ENCODE measurements at places on chromosomes 11 and 22. TPM values are rescaled to one million over a fixed set of nuclear protein-coding genes. Genes with fewer than 3 reads are reported as not detected.

FAM180B gene
- 1.0 TPM for total RNA-seq

MS4A6A gene
- total RNA-seq, result 43.0 TPM

GRIK4 gene
- total RNA-seq, result 0.98 TPM

CATSPER1 gene
- total RNA-seq, result not detected

POLA2 gene
- 9.9 TPM for total RNA-seq

TECTA gene
- 6.4 TPM for total RNA-seq

NXPE2 gene
- not detected for total RNA-seq

PGA5 gene
- not detected for total RNA-seq

RAC2 gene
- 4.6 TPM for total RNA-seq

OR8D1 gene
- total RNA-seq, result not detected

HPX gene
- not detected for total RNA-seq

PRAME gene
- total RNA-seq, result 0.67 TPM

SERPIND1 gene
- total RNA-seq, result not detected

PAAF1 gene
- 17.5 TPM for total RNA-seq

SCN2B gene
- 0.13 TPM for total RNA-seq

OR5P2 gene
- not detected for total RNA-seq

PICALM gene
- 320 TPM for total RNA-seq

PYGM gene
- total RNA-seq, result 14.8 TPM

NPAS4 gene
- total RNA-seq, result not detected

PSMD13 gene
- 64.7 TPM for total RNA-seq

PNPLA3 gene
- 0.11 TPM for total RNA-seq

P2RX6 gene
- 0.40 TPM for total RNA-seq

KRTAP5-10 gene
- not detected for total RNA-seq

C11orf42 gene
- total RNA-seq, result not detected

PRRG4 gene
- 13.4 TPM for total RNA-seq

C11orf86 gene
- total RNA-seq, result not detected

C11orf91 gene
- total RNA-seq, result not detected

TSSK2 gene
- total RNA-seq, result 0.59 TPM

RIMBP3C gene
- total RNA-seq, result not detected

DERL3 gene
- total RNA-seq, result 1.6 TPM

LYVE1 gene
- total RNA-seq, result 185 TPM

MYEOV gene
- 2.6 TPM for total RNA-seq

IGSF22 gene
- total RNA-seq, result 0.93 TPM
